ENCODE measurements at places on chromosomes 5 and 9.
A peak's percentile ranks its signal among the peaks of the same experiment; 100 is the strongest.

DNA sequence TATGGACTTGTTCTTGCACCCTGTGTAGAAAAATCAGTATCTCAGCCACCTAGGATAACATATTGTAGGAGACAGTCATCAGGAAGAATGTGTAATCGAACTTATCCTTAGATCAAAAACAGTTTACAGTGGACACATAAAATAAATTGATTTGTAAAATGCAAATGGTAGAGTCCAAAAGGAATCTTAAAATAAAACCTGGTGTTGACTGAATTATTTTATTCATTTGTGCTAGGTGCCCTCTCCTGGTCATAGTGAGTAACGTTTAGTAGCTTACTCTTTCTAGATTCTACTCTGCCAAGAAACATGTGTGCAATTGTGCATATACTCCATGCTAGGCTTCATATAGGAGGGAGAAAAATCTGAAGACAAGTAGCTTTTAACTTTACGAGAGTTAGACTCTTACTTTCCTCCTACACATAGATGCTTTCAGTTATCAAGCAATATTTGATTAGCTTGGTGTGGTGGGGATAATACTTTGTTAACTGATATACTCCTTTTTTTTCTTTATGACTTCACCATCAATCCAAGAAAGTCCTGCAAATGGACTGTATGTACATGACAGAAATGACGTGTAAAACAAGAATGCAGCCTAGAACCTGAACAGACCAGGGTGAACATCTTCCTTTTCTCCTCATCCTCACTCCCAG, 23.7 kb upstream of the LOX start:
- no peak overlapping the region for H3K4me3 ChIP-seq
- H3K4me1 ChIP-seq, result no peaks in the 10 kb centered on the region
- no peak overlapping the region for H3K27ac ChIP-seq
- no peak for DNase-seq
- no peaks in the 10 kb centered on the region for H3K27me3 ChIP-seq

DNA sequence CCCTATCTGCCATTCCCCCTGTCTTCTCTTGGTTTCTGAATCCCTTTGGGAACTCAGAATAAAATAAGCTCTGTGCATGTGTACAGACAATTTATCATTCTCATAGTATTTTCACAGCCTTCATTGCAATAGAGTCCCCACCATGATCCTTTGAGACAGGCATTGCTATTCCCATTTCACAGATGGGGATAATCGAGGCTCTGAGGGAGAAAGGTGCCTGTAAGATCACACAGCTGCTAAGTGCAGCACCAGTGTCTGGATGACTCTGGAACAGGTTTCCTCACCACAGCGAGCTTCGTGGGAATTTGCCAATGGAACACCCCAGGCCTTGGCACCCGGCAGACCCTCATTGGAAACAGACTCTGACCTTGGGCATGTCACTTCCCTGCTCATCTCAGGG, 293.6 kb downstream of the NSG2 start:
- peaks cover 10% of the 10 kb centered on the region for H3K4me1 ChIP-seq
- no peak for DNase-seq
- H3K4me3 ChIP-seq, result no peak overlapping the region
- H3K27me3 ChIP-seq, result peaks cover 49% of the 10 kb centered on the region
- H3K27ac ChIP-seq, result no peak overlapping the region
- no peaks in the 10 kb centered on the region for H3K36me3 ChIP-seq

GRCh38 chr5:103454770-103455169, 107.8 kb downstream of the NUDT12 start:
- no peak overlapping the region for H3K4me3 ChIP-seq
- DNase-seq, result no peak
- H3K27ac ChIP-seq, result no peak overlapping the region
- peaks cover 2% of the 10 kb centered on the region for H3K4me1 ChIP-seq
- H3K36me3 ChIP-seq, result no peaks in the 10 kb centered on the region
- H3K27me3 ChIP-seq, result no peaks in the 10 kb centered on the region

- no peak for DNase-seq
- H3K27ac ChIP-seq, result no peak overlapping the region
- H3K36me3 ChIP-seq, result no peaks in the 10 kb centered on the region
- H3K4me3 ChIP-seq, result no peak overlapping the region
- peaks cover 12% of the 10 kb centered on the region for H3K4me1 ChIP-seq
- H3K27me3 ChIP-seq, result no peaks in the 10 kb centered on the region
Measured at GRCh38 chr5:9128136-9128535, 417.7 kb downstream of the SEMA5A start.

DNA sequence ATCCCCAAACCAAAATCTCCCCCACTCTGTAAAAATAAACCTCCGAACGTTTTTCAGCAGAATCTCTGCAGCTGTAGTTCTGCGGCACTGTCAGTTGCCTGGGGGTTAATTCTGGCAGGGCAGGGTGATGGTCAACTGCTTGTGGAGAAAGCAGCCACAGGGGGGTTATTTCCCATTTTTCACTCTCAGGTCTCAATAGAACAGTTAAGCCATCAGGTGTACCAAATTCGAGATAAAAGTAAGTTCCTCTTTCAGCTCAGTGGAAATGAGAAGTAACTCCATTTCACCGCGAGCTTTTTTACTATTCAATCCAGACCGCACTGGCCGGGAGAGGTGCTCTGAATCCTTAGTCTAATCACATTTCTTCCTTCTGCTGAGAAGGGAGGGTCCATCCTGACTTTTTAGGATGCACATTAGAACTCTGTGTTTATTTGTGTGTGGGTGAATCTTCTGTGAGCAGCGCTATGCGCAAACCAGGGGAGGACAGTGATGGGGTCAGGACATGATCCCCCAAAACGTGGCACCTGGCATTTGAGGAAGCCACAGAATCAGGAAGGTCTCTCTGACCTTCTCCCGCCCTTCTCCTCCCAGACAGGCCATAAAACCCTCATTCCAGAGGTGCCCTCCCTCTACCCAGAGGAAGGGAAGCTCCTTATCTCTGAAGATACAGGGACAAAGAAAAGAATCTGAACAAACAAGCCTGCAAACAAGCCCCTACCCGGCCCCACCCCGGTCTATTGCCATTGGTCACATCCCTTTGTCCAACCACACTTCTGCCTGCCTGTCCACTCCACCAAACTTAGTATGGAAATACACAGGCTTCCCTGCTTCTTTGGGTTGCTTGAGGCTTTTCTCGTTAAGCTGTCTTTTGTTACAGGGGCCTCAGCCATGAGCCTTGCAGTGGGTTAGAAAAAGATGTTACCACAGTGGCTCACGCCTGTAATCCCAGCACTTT, 229.0 kb downstream of the ROR2 start:
- no peaks in the 10 kb centered on the region for H3K4me1 ChIP-seq
- no peak overlapping the region for H3K27ac ChIP-seq
- no peaks in the 10 kb centered on the region for H3K27me3 ChIP-seq

- H3K36me3 ChIP-seq, result no peaks in the 10 kb centered on the region
- H3K27me3 ChIP-seq, result no peaks in the 10 kb centered on the region
- H3K27ac ChIP-seq, result no peak overlapping the region
- DNase-seq, result no peak
Measured at GRCh38 chr5:67319935-67320725, 123.5 kb upstream of the CD180 start.

DNA sequence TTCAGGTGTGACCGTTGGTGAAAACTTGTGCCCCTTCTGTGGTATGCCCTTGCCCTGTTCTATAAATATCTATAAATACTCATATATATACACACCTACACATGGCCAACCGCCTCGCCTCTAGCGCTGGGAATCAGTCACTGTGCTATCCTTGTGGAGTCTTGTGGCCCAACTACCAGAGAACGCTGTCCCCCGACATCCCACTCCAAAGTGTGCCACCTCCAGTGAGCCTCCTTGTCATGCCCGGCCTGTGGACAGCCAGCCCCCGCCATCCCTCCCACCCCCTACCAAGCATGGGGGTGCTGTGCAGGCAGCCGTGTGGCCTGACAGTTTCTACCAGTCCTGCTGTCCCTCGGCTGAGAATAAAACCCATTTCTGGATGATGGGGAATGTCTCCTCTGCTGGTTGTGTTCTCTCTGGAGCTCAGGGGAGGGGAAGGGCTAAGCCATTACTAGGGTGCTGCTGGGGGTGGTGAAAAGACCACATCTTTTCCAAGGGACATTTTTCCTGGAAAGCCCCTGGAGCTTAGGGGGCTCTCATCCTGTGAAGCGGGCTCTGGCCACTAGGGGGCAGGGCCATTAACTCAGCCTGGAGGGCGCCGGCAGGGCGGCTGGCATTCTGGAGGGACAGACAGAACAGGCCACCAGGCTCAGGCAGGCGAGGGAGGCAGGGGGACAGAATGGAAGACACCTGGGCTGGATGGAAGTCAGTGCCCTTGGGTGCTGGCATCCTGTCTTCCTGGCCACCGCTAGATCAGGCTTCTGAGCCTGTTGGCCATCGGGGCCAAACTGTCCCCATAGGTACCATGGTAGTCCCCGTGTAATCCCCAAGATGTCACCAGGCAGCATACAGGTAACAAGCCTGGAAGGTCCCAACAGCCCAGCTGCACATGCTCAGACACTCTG, 20.7 kb downstream of the GOLGA2 start:
- DNase-seq, result no peak
- peaks cover 46% of the 10 kb centered on the region for H3K4me1 ChIP-seq
- no peak overlapping the region for H3K27ac ChIP-seq

- DNase-seq, result peak; percentile 61
- H3K27ac ChIP-seq, result peak overlapping the region; percentile 61
- H3K36me3 ChIP-seq, result no peaks in the 10 kb centered on the region
Measured at GRCh38 chr9:2623288-2624050, 1.9 kb downstream of the VLDLR start.

DNA sequence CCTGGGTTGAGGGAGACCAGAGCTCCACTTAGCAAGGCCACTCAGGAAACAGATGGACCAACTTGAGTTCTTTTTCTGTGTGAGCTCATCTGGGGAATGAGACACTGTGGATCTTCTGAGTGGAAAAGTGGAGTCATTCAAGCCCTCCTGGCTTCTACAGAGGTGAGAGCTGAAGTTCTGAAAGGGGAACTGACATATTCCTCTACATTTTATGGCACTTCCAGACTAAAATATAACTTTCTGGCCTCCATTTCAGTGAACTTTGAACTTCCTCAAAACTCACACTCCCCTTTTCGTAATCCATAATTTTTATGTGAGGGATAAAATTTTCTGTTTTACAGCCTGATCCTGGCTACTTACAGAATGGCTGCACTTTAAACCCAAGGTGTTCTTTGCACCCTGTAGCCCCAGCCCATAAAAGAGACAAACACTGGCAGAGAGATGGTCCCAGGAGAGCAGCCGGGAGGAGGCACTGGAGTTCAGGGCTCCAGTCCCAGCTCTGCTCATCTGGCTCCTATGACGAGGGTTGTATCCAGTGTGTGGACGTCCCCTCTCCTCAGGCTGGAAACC, 10.8 kb downstream of the SPAAR start:
- DNase-seq, result no peak
- H3K27me3 ChIP-seq, result no peaks in the 10 kb centered on the region
- no peaks in the 10 kb centered on the region for H3K36me3 ChIP-seq
- no peak overlapping the region for H3K27ac ChIP-seq

GRCh38 chr9:130766927-130767307, 68.1 kb upstream of the ABL1 start:
- H3K27me3 ChIP-seq, result no peaks in the 10 kb centered on the region
- H3K4me3 ChIP-seq, result no peak overlapping the region
- DNase-seq, result no peak

DNA sequence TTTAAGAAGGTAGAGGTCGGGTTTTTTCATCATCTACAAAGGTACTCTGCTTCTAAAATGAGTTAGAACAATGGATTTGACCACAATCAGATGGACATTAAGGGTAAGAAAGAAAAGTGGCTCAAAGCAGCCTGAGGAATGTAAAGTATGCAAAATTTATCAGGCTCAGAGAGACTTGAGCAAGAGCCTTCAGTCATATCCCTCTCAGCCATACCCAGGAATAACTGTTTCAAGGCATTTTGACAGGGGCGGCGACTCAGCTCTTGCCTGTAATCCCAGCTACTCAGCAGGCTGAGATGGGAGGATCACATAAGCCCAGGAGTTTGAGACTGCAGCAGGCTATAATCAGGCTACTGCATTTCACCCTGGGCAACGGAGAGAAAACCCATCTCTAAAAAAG, 38.8 kb upstream of the ANXA2R start:
- no peak overlapping the region for H3K27ac ChIP-seq
- no peak for DNase-seq
- no peaks in the 10 kb centered on the region for H3K27me3 ChIP-seq
- H3K36me3 ChIP-seq, result peaks cover 24% of the 10 kb centered on the region
- H3K4me3 ChIP-seq, result no peak overlapping the region

DNA sequence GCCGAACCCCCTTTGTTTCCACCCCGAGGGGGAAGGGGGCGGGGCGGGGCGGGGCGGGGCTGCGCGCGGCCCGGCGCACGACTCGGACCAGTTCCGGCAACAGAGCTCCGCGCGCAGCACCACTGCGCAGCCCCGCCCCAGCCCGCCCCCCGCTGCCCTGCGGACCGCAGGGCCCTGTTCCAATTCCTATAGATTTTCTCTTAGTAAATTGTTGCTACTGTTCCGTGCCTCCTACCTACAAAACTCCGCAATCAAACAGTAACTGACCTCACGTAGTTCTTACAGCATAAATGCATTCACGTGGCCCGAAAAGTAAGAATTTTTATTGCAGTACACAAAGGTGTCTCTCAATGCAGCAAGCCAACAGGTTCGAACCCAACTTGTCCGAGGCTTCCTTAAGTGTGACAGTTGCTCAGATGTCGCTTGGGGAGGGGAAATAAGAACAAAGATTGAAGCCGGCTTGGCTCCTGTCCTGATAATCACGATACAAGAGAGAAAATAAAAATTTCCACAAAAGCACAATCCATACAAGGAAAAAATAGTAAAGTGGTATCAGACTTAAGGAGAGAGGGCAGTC, 1.2 kb upstream of the RNF38 start:
- DNase-seq, result no peak
- peak overlapping the region; percentile 97 for H3K27ac ChIP-seq
- no peaks in the 10 kb centered on the region for H3K36me3 ChIP-seq
- H3K27me3 ChIP-seq, result no peaks in the 10 kb centered on the region

All from suprapubic skin (tissue), 4 donors.